ENCODE measurements at places on chromosomes 13 and 19.

- DNase-seq, result no peak
These were observed 291.1 kb upstream of the ARGLU1 start for GRCh38 chr13:106858903-106859532.

GRCh38 chr19:4980838-4981680, 12.1 kb downstream of the KDM4B start:
- DNase-seq, result no peak

- DNase-seq, result no peak
These were observed 8.5 kb upstream of the LGALS14 start for GRCh38 chr19:39695759-39696158.

GRCh38 chr13:41268764-41269163, 5.4 kb upstream of the MTRF1 start:
- DNase-seq, result no peak

DNA sequence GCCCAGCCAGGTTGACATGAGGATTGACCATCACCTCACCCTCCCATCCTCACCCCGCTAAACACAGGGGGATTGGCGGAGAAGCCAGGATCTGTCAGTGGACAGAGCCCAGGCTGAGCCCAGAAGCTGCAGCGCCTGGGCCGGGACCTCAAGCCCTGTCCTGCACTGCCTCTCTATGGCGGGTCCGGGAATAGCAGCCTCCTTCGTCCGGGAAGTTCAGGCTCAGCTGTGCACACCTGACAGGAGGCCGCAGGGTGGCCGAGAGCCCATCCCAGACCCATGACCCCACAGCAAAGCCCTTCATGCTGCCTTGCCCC, 67.8 kb downstream of the SPACA7 start:
- peak; percentile 75 for DNase-seq

DNA sequence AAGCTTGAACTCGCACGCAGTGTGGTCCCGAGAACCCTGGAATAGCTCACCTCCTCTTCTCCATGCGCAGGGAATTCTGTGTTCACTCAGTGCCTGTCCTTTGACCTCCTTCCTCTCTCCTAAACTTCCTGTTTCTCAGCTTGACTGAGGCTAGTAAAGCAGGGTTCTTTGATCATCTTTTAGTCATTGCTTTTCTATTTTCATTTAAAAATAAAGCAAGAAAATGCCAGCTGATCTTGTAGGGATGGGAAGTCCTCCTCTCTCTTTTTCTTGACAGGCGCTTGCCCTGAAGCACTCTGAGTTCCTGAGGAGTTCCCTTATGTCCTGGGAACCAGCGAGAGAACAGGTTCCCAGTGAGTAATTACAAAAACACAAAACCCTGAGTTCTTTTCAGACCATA, 62.8 kb downstream of the ARHGEF7 start:
- no peak for DNase-seq

GRCh38 chr19:14916848-14917247, 24.4 kb upstream of the OR7C2 start:
- DNase-seq, result peak; percentile 2
